Ovary (tissue), 10 donors: ENCODE measurements at places on chromosomes 1 and 21. TPM values are rescaled to one million over a fixed set of nuclear protein-coding genes. Genes with fewer than 3 reads are reported as not detected.

The TMEM125 gene
- total RNA-seq, result 0.61 TPM

The S100A2 gene
- total RNA-seq, result 4.0 TPM

The ATP1A2 gene
- total RNA-seq, result 32.8 TPM

The CYP4B1 gene
- 7.9 TPM for total RNA-seq

The CLDN17 gene
- total RNA-seq, result not detected

The GPR52 gene
- 1.4 TPM for total RNA-seq

The GBP2 gene
- total RNA-seq, result 85.9 TPM

The MTHFR gene
- 87.2 TPM for total RNA-seq

The TNFRSF1B gene
- total RNA-seq, result 26.4 TPM

The PRAMEF15 gene
- total RNA-seq, result not detected

The TMEM234 gene
- 34.6 TPM for total RNA-seq

The AMPD1 gene
- total RNA-seq, result not detected

The TSSK3 gene
- 9.1 TPM for total RNA-seq

The SRSF10 gene
- total RNA-seq, result 99.1 TPM

The ADCY10 gene
- total RNA-seq, result 0.05 TPM

The RBM15 gene
- 23.3 TPM for total RNA-seq

The TMEM51 gene
- 23.0 TPM for total RNA-seq

The C1orf87 gene
- total RNA-seq, result not detected

The ANKRD35 gene
- total RNA-seq, result 4.4 TPM

The SLC35F3 gene
- 0.24 TPM for total RNA-seq

The KIF17 gene
- 0.56 TPM for total RNA-seq

The SPRR2E gene
- total RNA-seq, result 1.2 TPM

The GPR37L1 gene
- 0.13 TPM for total RNA-seq

The GNAT2 gene
- total RNA-seq, result not detected

The SLC44A5 gene
- 1.1 TPM for total RNA-seq

The NUCKS1 gene
- total RNA-seq, result 104 TPM

The C1QTNF12 gene
- 0.92 TPM for total RNA-seq

The OR2M3 gene
- 0.11 TPM for total RNA-seq

The CCSAP gene
- total RNA-seq, result 8.3 TPM

The GBP7 gene
- total RNA-seq, result 0.15 TPM

The SLC39A1 gene
- 83.7 TPM for total RNA-seq

The SAMSN1 gene
- total RNA-seq, result 7.4 TPM

The KRTAP19-1 gene
- not detected for total RNA-seq

The ZBTB18 gene
- 10.1 TPM for total RNA-seq

The MTMR11 gene
- total RNA-seq, result 51.5 TPM

The FCGR3A gene
- total RNA-seq, result 24.2 TPM
